ENCODE measurements at places on chromosomes 1 and 21. TPM values are rescaled to one million over a fixed set of nuclear protein-coding genes. Genes with fewer than 3 reads are reported as not detected.

The CFHR3 gene
- total RNA-seq = 0.39 TPM

The RIMS3 gene
- total RNA-seq = 0.59 TPM

The VANGL2 gene
- total RNA-seq = 11.0 TPM

The KIF17 gene
- total RNA-seq = 2.5 TPM

The PIK3C2B gene
- total RNA-seq = 29.6 TPM

The KCNE1 gene
- 3.4 TPM for total RNA-seq
